K562 (cell line): ENCODE measurements at places on chromosomes 1 and 21. TPM values are rescaled to one million over a fixed set of nuclear protein-coding genes. Genes with fewer than 3 reads are reported as not detected.

The REG4 gene
- total RNA-seq: not detected in 2 replicates

The TARDBP gene
- total RNA-seq: 211 and 243 TPM in 2 replicates

DNA sequence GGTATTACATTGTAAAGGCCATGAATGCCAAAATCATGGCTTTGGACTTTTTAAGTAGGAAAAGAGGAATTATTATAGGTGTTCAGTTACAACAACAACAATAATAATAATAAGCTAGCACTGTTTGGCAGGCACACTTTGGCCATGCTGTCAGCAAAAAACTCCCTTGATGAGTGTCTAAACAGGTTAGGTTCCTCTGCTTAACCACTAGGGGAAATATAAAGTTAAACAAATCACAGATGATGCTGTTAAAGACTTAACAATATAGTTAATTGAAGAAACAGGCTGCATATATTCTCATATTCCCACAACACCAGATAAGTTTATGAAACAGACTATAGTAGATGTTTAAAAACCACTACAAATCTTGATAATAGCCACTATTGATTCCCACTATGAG, 46.4 kb downstream of the RGS21 start:
- DNase-seq: no peak
- H3K27ac ChIP-seq: no peak overlapping the region
- no peaks in the 10 kb centered on the region for H3K27me3 ChIP-seq
- no peak overlapping the region for H3K4me3 ChIP-seq
- H3K4me1 ChIP-seq: no peaks in the 10 kb centered on the region
- H3K36me3 ChIP-seq: no peaks in the 10 kb centered on the region

DNA sequence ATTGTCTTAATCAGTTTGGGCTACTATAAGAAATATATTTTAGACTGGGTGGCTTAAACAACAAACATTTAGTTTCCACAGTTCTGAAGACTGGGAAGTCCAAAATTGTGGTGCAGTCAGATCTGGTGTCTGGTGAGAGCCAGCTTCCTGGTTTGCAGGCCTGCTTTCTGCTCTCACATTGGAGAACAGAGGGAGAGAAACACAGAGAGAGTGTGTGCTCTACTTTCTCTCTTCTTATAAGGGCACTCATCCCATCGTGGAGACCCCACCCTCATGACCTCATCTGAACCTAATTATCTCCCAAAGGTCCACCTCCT, 4.1 kb downstream of the LEPR start:
- no peaks in the 10 kb centered on the region for H3K27me3 ChIP-seq
- H3K4me3 ChIP-seq: peak overlapping the region; percentile 83; the same call in 1 of the 2 replicates
- DNase-seq: no peak
- H3K27ac ChIP-seq: peak overlapping the region; percentile 61
- peaks cover 40% of the 10 kb centered on the region for H3K4me1 ChIP-seq
- peaks cover 61% of the 10 kb centered on the region for H3K36me3 ChIP-seq

- no peak for DNase-seq
- H3K36me3 ChIP-seq: no peaks in the 10 kb centered on the region
- H3K27ac ChIP-seq: no peak overlapping the region
- H3K27me3 ChIP-seq: peaks cover 2% of the 10 kb centered on the region; the same call in 1 of the 3 replicates
- H3K4me3 ChIP-seq: no peak overlapping the region
Observed at GRCh38 chr1:47630346-47630745, 192.5 kb downstream of the FOXD2 start.

DNA sequence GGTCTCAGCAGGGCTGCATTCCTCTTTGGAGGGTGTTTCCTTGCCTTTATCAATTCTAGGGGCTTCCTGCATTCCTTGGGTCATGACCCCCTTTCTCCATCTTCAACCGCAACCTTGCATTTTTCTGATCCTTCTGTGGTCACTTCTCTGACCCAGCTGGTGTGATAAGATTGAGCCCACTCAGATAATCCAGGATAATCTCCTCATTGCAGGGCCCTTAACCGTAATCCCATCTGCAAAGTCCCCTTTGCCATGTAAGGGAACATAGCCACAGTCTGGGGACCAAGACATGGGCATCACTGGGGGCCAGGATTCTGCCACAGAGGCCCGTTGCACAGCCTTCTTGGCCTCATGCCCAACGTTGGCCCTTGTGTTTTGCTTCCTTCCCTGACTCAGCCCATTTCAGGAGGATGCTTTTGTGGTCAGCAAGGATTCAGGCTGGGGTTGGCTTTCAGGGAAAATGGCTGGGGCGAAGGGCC, 35.0 kb upstream of the IL19 start:
- no peaks in the 10 kb centered on the region for H3K27me3 ChIP-seq
- peak; percentile 67 for DNase-seq
- peaks cover 17% of the 10 kb centered on the region for H3K4me1 ChIP-seq
- H3K4me3 ChIP-seq: no peak overlapping the region
- peaks cover 36% of the 10 kb centered on the region; the same call in 2 of the 3 replicates for H3K36me3 ChIP-seq
- H3K27ac ChIP-seq: no peak overlapping the region

- no peak overlapping the region for H3K4me3 ChIP-seq
- H3K27me3 ChIP-seq: no peaks in the 10 kb centered on the region
- H3K36me3 ChIP-seq: peaks cover 27% of the 10 kb centered on the region
- H3K4me1 ChIP-seq: peaks cover 5% of the 10 kb centered on the region; the same call in 2 of the 3 replicates
Observed at GRCh38 chr1:90973897-90974798, 47.7 kb downstream of the ZNF644 start.

DNA sequence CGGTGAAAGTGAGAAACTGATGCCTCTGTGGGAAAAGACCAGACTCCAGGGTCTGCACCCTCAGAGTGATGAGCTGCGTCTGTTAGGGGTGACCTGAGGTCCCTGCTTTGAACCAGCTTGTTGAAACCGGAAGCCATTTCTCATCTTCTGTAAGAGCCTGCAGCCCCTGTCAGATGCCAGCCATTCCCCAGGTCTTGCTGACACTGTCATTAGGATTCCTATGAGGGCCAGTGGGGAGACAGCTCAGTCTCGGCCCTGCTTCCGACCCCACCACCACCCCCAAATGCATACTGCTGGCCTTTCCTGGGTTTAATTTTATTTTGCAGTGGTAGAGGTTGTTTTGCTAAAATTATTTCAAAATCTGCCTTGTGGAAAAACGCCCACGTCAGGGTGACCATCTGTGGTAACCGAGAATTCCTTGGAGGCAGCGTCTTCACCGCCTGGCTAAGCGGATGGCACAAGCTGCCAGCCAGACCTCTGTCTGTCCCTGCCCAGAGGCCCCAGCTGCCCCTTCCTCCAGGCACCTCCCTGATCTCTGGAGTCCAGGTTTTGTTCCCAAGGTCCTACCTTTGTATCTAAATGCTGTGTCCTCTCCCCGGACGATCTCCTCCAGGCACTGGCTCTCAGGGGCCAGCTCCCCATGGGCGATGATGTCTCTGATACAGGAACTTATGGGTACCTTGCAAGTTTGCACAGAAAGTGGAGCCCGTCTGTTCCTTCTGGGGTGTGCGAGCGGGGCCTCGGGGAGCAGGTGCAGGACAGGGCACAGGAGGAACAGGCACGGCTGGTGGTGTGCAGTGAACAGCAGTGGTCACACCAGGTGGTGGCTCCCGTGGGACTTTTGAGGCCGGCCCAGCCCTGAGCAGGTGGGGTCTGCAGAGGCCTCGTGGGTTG, 49.9 kb downstream of the PRKCZ start:
- H3K4me1 ChIP-seq: peaks cover 16% of the 10 kb centered on the region; the same call in 1 of the 2 replicates
- no peaks in the 10 kb centered on the region for H3K36me3 ChIP-seq
- H3K27ac ChIP-seq: no peak overlapping the region
- H3K27me3 ChIP-seq: peaks cover 86% of the 10 kb centered on the region
- no peak overlapping the region for H3K4me3 ChIP-seq
